BJ (cell line): ENCODE measurements at places on chromosomes 5 and 9.

DNA sequence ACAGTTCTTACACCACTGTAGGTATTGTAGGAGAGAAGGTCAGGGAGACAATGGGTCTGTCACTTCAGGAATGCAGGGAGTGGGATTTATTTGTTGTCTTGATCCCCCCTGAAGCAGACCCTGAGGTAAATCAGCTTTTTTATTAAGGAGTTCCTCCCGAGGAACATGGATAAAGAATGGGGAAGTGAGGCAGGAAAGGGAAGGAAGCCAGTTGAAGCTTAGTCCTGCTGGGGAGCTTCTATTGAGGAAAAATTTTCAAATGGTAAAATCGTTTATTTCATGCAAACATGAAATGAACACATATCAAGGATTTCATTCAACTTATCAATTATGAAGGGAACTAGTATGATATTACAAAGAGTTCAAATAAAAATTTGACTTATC, 318.6 kb upstream of the PIK3R1 start:
- DNase-seq, result no peak

DNA sequence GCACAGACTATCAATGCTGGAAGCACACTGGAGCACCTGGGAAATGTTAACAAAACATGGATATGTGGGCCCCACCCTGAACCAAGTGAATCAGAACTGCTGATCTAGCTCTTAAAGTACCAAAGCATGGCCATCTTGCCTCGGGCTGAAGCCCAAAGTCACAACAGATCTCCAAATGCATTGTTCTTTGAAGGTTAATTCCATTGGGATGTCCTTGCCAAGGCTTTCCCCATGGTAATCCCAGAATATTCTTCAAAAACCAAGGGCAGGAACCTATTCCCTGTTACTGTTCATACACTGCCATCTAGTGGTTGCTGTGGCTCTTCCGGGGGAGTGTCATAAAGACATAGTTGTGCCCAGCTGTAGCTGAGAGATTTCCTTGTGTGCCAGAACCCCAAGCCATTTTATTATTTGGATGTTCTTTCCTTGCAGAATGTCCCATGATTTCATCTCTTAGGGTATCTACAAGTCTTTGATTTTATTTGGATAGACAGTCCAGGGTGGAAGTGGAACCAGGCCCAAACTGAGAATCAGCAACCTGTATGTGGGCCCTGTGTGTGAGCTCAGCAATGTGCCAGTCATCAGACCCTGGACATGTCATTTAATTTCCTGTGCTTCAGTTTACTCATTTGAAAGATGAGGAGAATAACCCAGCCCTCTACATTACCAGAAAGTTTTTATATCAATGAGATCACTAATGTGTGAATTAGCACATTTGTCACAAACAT, 290.0 kb downstream of the ACTL7B start:
- peak; percentile 39 for DNase-seq

DNA sequence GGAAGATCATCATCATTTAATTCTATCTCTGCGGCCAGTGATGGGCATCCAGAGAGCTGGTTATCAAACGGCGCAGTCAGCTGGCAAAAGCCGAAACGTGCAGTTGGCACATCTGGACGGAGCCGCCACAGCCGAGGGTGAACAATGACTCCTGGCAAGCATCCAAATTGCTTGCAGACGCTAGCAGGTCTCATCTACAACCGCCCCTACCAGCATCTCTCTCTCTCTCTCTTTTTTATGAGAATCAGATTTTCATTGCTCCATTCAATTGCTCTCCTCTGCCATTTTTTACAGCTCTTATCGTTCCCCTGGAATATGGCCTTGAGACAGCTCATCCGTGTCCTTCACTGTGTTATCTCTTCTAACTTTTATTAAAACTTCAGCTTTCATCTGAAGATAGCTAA, 165.2 kb downstream of the MAPKAP1 start:
- no peak for DNase-seq

- DNase-seq, result no peak
Measured at GRCh38 chr9:5499889-5500398, 10.4 kb upstream of the PDCD1LG2 start.

- no peak for DNase-seq
Measured at GRCh38 chr9:135223831-135224230, 136.4 kb downstream of the OLFM1 start.

DNA sequence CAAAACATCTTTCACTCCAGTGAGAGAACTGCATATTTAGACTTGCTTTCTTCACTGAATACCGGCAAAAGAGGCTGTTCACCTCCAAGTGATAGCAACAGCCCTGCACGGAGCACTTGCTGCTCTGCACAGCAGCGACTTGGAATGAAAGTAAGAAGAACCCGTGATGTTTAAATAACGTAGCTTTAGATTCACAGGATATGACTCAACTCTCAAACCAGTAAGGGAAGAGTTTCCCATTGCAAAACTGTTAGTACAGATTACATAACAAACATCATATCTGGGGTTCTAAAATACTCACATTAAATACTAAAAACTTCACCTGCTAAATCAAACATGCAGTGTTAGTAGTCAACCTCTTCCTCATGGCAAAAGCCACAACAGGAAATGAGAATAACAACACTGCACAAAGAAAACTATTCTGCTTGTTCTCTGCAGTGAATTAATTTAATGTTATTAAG, 203.4 kb downstream of the MCTP1 start:
- DNase-seq, result peak; percentile 54

GRCh38 chr5:92835712-92836111, 745.3 kb downstream of the NR2F1-AS1 start:
- no peak for DNase-seq

DNA sequence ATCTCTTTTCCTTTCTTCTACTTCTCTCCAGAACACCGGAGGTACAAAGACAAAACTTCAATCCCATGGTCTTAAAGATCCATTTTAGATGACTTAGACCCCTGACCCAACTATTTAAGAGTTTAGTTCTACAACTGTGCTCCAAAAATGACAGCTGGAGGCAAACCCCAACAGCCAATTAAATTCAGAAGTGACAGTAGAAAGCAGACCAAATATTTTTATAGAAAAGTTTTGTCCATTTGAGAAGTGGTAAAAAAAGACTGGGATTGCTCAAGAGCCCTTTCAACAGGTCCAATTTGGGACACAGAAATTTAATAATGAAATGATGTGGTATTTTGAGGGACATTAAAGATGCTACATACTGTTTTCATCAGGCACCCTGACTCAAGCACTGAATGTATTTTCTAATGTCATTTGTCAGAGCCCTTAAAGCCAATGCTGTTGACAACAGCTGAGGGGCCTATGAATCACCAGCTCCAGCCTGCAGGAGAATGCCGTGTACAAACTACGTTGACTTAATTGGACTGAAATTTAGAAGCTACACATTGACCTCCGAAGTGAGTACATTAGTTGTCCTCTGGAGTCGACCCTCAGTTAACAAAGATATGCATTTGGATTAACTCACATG, 147.5 kb upstream of the PIK3R1 start:
- peak; percentile 69 for DNase-seq

- no peak for DNase-seq
Measured at GRCh38 chr5:65451436-65451835, 30.3 kb downstream of the ADAMTS6 start.

- no peak for DNase-seq
Measured at GRCh38 chr5:35815089-35815936, 41.4 kb upstream of the IL7R start.

DNA sequence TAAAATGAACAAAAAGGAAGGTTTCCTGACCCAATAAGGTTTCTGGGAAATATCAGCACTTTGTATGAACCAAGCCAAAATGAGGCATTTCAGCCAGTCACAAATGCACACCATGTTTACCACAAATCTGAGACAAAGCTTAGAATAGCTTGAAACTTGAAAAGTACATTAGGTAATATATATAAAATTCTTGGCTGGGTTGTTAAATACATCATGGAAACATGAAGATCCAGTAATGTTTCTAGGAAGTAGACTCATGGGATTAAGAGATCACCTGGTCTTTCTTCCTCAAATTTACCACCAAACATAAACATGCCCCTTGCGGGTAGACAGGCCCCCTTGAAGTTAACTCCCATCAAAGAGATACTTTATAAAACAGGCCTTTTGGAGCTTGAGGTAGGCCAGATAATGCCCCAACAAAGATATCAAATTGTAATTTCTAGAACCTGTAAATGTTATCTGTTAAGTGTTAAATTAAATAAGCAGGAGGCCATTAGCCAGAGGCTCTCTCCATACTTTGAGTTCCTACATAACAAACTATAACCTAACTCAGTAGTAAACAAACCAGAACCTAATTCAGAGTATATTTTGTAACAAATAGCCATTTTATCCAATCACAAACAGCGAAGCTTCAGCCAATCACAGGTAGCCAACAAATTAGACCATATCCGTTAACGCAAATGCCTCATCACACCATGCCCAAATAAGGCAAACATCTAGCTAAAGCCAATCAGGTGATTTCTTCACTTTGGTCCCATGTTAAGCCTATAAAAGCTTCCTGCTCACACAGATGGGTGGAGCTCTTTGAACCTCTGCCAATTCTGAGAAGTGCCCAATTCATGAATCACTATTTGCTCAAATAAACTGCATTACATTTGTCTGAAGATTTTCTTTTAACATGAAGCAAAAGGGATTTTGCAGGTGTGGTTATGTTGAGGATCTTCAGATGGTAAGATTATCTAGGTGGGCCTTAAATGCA, 127.9 kb upstream of the TARS1 start:
- DNase-seq, result peak; percentile 71

DNA sequence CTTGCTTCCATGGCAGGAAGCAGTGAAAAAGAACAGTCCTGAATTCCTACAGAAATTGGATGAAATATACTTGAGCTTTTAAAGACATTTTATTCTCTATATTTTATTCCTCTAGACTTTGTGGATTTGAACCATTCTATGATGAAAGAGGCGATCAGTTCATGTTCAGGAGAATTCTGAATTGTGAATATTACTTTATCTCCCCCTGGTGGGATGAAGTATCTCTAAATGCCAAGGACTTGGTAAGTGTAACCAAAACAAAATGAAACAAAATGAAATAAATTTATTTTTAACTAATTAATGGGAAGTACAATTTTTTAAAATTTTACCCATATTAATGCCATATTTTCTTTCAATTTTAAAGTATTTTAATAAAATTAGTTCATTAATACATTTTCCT, 34.1 kb downstream of the STARD4 start:
- no peak for DNase-seq

- DNase-seq, result no peak
Measured at GRCh38 chr5:4520559-4520958, 619.6 kb upstream of the ADAMTS16 start.

- DNase-seq, result no peak
Measured at GRCh38 chr5:96638561-96638960, 23.6 kb upstream of the CAST start.

DNA sequence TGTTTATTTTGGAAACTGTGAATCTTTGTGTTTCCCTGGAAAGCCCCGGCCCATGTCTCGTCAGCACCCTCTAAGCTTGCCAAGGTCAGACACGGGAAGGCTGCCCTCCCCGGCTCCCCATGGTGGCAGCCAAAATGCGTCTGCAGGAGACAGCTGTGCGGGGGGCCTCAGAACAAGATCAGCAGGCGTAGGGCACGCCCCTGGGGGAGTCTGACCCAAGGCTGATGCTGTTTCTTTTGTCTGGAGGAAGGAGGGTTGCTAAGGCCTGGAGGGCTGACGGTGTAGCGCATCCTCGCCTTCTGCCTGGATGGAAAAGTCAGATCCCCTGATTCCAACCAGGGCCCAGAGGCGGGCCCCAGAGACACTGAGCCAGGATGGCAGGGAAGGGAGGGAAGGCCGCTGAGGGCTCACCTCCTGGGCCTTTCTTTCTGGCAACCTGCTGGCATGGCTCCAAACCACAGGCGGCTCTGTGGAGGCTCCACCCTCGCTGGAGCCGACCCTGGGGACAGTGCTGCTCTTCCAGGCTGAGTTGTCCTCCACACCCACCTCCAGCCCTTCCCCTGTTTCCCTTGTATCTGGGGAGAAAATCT, 57.2 kb downstream of the OLFM1 start:
- DNase-seq, result no peak

GRCh38 chr5:6710070-6710469, 3.2 kb upstream of the TENT4A start:
- no peak for DNase-seq

- DNase-seq, result no peak
Measured at GRCh38 chr9:116074658-116075057, 78.9 kb upstream of the PAPPA start.

DNA sequence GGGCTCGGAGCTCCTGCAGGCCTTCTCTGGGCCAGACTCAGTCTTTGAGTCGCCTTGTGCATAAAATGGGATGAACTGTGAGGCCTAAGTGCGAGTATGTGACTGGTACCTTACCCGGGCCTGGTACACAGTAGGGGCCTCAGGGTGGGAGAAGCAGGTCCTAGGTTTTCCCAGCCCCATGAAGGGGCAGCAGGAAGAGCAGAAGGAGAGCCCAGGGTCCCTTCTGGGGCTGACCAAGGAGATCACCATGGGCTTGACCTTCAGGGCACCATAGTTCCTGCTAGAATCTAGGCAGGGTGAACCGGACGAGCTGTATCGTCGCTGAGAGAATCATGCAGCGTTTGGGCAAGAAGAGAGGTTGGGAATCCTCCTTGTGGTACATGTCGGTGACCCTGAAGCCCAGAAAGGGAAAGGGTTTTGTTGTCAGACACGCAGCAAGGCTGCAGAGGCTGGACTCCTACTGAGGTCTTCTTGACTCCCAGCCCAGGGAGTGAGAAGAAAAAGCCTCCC, 373 bp upstream of the PHYKPL start:
- DNase-seq, result no peak

- DNase-seq, result no peak
Measured at GRCh38 chr5:171474230-171474813, 54.9 kb downstream of the FGF18 start.

DNA sequence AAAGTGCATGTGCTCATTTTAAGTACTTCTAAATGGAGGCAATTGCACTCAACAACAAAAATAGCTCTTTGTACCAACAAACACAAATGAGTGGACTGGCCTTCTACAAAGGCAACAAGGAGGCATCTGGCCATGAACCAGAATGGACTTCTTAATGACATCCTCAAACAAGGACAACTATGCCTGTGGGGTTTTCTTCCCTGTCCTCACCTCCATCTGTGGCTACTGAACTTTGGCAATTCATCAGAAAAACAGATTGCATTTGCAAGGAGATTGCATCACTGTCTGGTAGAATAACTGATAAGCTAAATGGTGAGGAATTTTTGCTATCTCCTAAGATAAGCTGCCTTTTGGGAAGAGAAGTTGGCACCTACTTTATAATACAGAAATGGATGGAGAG, 447.3 kb upstream of the CCNG1 start:
- DNase-seq, result no peak

- peak; percentile 41 for DNase-seq
Measured at GRCh38 chr5:92527311-92528078, 1053.5 kb downstream of the NR2F1-AS1 start.

GRCh38 chr9:2026220-2026997, 11.3 kb downstream of the SMARCA2 start:
- DNase-seq, result no peak

GRCh38 chr9:96243778-96244177, 58.2 kb downstream of the HSD17B3 start:
- DNase-seq, result no peak

- DNase-seq, result no peak
Measured at GRCh38 chr9:111712369-111712768, 51.0 kb downstream of the GNG10 start.

DNA sequence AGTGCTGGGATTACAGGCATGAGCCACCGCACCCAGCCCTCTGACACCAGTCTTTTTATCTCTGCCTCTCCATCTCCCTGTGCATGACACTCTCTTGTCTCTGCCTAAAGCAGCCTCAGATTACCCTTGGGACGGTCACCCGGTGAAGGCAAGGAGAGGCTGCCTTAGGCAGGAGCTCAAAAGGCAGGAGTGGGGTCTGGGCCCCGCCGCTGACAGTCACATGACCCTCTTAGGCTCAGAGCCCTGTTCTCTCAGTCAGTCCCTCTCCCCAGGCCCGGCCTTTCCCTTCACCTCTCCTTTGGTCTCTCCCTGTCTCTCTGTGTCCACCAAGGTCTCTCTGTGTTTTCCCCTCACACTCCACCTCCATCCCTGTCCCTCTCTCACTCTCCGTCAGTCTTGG, 22.5 kb downstream of the ADGRD2 start:
- DNase-seq, result no peak
